ENCODE measurements at places on chromosomes 13 and 19. TPM values are rescaled to one million over a fixed set of nuclear protein-coding genes. Genes with fewer than 3 reads are reported as not detected.

DNA sequence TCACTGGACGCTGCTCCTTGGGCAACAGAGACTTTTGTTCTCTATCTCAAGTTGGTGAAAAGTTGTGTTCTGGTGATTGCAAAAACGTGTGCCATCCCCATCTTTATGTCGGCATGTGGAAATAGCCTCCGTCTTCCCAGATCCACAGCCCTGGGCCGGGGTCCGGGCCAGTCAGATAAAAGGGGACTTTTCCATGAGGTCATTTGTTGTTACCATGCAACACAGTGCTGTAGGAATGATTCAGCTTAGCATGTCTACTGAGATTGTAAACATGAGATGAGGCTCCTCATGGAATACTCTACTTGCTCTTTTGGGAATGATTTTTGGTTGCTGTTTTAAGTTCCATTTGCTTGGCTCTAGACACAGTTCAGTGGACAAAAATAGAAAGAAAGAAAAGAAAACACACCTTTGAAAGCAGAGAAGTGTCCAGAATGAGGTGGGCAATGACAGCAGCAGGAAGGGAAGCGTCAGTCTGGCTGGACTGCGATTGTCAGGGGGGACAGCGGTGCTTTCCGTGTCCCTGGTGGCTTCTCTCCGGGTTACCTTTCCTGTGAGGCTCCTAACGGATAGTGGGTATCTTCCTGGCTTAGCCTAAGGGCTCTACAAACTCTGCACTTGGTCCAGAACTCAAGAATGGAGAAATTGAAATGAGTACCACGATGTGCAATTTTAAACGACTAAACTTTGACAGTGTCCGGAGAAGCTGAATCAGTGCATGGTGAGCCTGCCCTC is 91.6 kb downstream of the TEX29 start:
- no peak for DNase-seq

GRCh38 chr13:43448605-43449336 is 338.0 kb downstream of the ENOX1 start:
- DNase-seq: no peak

- peak; percentile 19 for DNase-seq
Measured at GRCh38 chr13:33787051-33787591, 30.8 kb upstream of the RFC3 start.

Gene BCAM
- total RNA-seq: 10.3 TPM

- peak; percentile 81 for DNase-seq
Measured at GRCh38 chr13:27194895-27195764, 23.5 kb upstream of the USP12 start.

Gene PRKD2
- total RNA-seq: 12.2 TPM

Gene SBK2
- total RNA-seq: not detected

Gene PGLYRP1
- total RNA-seq: not detected

GRCh38 chr19:15443325-15443724 is 6.4 kb downstream of the WIZ start:
- no peak for DNase-seq

DNA sequence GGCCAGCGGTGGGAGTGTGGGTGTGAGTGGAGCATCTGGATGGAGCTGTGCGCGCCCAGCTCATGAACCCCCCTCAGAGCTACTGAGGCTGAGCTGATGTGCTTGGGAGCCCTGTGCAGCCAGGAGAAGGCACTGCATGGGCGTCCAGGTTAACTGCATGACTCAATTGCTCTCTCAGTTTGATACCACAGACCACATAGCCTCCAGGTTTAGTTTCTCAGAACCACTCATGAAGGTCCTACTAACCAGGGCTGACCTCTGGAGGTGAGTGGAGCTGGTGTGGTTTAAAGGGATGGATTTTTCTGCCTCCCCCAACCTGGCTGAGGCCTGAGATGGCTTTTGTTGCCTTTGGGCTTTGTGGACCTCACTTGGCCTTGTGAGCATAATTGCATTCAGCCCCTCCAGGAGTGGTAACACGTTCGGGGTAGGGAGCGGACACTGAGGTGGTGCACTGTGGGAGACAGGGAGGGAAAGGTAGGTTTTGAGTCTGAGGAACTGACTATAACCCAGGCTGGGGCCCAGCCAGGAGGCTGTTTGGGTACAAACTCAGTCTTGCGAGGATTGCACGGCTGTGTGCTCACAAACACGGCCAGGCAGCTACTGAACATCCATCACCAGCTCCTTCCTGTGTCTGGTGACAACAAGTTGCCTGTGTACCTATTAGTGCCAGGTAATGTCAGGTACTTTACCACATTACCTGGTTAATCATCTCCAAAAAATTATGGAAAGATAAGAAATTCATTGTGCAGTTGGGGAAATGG is 97.5 kb downstream of the RGCC start:
- no peak for DNase-seq

GRCh38 chr13:28319528-28319927 is 175.4 kb downstream of the FLT1 start:
- no peak for DNase-seq

GRCh38 chr13:34816245-34816884 is 125.7 kb upstream of the NBEA start:
- DNase-seq: peak; percentile 42

Gene KLK4
- not detected for total RNA-seq

Gene GAPDHS
- not detected for total RNA-seq

Gene ANKLE1
- 0.86 TPM for total RNA-seq

GRCh38 chr19:29376855-29377354 is 148.9 kb upstream of the VSTM2B start:
- DNase-seq: no peak

- no peak for DNase-seq
Measured at GRCh38 chr13:110808138-110808537, 94.6 kb downstream of the ING1 start.

Gene ZNF433
- total RNA-seq: 4.2 TPM

- DNase-seq: no peak
Measured at GRCh38 chr13:52878831-52879230, 30.4 kb upstream of the PCDH8 start.

DNA sequence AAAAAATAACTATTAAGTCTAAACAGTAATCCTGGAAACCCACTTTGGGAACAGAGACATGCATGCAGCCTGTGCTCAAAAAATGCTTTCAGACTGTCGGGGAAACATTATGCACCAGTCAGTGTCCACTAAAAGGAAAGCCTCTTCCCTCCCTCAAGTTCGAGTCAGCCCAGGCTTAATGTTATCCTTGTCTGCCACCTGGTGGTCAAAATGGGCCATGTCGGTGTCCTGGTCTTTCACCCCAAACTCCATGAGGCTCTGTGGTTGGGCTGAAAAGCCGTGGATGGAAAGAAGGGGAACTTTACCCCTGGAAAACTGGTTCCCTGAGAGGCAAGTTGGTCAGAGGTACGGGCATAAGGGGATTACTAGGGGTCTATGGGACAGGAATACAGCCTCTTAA is 88.4 kb upstream of the ZNF492 start:
- no peak for DNase-seq

- peak; percentile 30 for DNase-seq
Measured at GRCh38 chr13:96817336-96817941, 176.8 kb downstream of the OXGR1 start.

DNA sequence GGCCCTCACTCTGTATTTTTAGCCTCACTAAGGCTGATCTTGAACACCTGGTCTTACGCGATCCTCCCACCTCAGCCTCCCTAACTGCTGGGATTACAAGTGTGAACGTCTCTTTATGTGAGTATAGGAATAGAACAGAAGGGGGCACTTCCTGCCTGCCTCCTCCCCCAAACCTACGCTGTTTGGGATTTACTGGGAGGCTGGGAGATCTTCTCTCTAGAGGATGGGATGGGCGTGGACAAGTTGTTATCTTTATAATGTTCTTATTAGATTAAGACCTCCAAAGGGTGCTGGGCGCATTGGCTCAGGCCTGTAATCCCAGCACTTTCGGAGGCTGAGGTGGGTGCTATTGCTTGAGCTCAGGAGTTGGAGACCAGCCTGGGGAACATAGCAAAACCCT is 2.9 kb upstream of the CSNK1G2 start:
- peak; percentile 78 for DNase-seq

- DNase-seq: peak; percentile 17
Measured at GRCh38 chr13:44004878-44005277, 125.2 kb downstream of the LACC1 start.

DNA sequence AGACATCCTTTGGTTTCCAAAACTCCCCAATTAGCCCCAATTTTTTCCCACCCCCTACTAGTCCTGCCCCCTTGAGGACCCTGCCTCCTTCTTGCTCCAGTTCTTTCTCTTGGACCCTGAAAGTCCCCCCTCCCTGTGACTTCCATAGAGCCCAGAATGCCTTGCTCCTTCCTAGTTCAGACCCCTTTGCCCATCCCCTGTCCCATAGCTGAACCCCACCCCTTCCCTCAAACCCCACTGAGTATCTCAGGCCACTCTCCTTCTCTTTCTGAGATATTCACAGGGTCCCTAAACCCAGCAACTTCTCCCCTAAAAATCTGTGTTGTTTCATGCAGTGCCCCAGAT is 1.1 kb upstream of the LRFN1 start:
- DNase-seq: no peak

DNA sequence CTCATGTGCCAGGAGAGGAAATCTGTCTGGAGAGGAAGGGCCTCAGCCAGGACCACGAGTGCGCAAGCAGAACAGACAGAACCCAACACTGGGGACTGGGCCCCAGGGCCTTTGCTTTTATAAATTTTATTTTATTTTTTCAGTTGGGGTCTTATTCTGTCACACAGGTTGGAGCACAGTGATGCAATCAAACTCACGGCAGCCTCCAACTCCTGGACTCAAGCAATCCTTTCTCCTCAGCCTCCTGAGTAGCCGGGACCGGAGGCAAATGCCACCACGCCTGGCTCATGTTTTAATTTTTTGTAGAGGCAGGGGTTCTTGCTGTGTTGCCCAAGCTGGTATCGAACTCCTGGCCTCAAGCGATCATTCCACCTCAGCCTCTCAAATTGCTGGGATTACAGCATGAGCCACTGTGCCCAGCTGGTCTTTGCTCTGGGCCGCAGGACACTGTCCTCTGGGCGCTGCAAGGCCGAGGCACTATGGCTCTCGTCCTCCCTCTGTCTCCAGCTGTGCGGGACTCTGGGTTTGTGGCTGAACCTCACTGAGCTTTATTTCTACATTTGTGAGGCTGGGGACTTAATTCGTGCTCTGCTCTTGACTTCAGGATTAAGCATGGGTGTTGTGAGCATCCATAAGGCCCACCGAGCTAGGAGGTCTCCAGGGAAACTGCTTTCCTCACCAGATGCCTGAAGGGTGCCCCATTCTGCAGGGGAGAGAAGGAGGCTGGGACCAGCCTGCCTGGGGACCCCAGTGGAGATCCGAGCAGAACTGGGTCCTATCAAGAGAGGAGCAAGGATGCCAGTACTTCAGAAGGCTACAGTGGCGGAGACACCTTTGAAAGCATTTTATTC is 144.2 kb upstream of the VSTM2B start:
- DNase-seq: no peak

DNA sequence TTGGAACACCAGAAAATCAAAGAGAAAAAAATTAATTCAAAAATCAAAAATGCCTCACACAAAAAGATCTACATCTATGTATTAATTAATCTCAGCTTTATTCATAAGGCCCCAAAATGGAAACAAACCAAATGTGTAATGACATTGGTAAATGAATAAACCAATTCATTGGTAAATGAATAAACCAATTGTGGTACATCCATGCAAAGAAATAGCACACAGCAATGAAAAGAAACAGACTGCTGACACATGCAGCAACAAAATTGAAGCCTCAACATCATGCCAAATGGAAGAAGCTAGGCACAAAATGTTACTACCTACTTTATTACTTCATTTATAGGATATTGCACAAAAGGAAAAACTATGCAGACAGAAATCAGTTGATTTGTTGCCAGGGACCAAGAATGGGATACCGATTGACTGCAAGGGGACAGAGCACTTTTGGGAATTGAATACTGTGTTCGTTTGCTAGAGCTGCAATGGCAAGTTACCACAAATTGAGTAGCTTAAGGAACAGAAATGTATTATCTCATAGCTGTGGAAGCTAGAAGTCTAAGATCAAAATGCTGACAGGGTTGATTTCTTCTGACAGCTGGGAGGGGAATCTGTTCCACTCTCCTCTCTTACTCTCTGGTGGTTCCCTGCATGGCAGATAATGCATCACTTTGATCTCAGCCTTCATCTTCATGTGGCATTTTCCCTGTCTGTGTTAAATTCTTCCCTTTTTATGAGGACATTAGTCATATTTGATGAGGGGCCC is 252.8 kb downstream of the RFC3 start:
- no peak for DNase-seq

- no peak for DNase-seq
Measured at GRCh38 chr19:30556230-30556711, 184.1 kb downstream of the ZNF536 start.

DNA sequence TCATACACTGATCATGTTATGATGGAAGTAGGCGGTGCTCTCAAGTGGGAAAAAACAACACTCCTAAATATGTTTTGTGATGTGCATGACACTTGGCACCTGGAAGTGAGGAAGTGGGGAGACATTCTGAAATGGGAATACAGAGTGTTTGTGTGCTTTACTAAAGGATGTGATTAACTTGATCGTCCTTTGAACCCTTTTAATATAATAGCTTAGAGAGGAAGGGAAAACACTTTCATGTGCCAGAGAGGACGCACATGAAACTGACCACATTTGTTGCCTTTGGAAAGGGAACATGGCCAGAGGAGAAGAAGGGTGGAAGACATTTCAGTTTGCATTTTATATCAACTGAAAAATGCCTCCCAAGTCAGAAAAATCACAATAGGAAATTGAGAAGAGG is 31.4 kb downstream of the SMAD9 start:
- no peak for DNase-seq

DNA sequence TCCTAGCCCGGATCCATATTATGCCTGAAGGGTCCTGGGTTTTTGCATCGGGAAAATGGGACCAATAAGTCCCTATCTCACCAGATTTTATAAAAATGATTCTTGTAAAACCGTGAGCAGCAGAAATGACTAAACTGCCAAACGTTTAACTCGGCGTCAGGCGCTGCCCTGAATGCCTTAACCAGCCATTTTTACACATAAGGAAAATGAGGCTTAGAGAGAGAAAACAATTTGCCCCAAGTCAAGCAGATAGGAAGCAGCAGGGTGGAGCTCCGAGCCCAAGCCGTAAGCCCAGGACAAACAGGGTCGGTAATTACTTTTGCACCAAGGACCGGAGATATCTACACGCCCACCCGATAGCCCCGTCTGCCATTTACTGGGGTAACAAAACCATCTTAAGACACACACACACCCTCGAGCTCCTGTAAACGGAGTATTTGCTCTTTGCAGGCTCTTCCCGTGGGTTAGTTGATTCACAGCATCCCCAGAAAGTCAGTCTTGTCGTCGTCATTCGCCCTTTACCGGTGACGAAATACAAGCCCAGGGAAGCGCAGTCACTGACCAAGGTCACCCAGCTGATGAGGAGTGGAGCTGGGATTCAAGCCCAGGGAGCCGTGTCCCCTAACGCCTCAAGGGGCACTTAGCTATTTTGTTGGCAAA is 16.0 kb upstream of the MRI1 start:
- DNase-seq: peak; percentile 74

Gene NAPA
- 82.8 TPM for total RNA-seq

DNA sequence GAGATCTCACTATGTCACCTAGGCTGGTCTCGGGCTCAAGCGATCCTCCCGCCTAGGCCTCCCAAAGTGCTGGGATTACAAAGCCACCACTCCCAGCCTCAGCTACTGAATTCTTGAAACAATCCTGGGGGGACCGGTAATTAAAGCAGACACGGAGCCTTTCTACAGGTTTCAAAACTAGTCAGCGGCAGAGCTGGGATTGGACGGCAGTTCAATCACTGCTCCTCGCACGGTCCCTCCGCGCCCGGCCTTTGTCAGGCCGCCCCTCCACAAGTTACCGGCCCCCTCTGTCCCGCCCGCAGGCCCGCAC is 229 bp downstream of the BORCS8 start:
- no peak for DNase-seq

Gene SPRED3
- total RNA-seq: 3.9 TPM

Gene TMTC4
- total RNA-seq: 12.9 TPM
